ENCODE measurements at places on chromosomes 6 and 20.

DNA sequence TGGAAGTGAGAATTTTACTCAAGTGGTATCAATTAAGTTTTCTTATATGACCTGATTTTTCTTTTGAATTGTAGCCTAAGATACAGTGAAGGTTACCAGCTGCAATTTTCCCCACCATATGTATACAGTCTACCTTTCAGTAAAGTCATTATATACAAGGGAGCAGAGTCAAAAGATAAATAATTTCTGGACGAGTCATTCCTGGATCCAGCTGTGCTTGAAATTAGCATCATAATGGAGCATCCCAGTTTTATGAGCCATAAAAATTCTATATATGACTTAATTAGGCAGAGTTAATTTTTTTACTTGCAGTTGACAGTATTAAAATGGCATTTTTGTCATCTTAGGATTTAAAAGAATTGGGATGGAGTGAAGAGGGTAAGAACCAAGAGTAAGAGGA, 1008.4 kb downstream of the PHF3 start:
- DNase-seq = no peak

- no peak for DNase-seq
Measured at GRCh38 chr6:158043008-158043407, 61.3 kb downstream of the SYNJ2 start.

- DNase-seq = no peak
Measured at GRCh38 chr6:43941174-43941573, 171.2 kb downstream of the VEGFA start.

GRCh38 chr6:116266803-116267202, 12.9 kb downstream of the TSPYL1 start:
- DNase-seq = no peak

DNA sequence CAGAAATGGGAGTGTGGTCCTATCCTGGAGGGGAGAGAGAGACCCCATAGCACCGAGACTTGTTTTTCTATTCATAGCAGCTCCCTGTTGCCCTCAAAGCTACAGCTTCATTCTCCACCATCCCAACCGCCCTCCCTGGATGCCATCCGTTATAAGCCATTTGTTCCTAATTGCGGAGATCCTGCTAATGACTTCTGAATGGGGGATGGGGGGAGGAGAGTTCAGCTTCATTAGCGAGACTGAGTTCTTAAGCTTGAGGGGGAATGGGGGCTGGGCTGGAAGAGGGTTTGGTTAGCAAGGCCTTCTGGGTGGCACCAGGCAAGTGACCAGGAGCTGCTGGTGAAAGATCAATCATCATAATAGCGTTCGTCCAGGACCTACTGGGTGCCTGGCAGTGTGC, 27.1 kb downstream of the FOXP4 start:
- DNase-seq = no peak

DNA sequence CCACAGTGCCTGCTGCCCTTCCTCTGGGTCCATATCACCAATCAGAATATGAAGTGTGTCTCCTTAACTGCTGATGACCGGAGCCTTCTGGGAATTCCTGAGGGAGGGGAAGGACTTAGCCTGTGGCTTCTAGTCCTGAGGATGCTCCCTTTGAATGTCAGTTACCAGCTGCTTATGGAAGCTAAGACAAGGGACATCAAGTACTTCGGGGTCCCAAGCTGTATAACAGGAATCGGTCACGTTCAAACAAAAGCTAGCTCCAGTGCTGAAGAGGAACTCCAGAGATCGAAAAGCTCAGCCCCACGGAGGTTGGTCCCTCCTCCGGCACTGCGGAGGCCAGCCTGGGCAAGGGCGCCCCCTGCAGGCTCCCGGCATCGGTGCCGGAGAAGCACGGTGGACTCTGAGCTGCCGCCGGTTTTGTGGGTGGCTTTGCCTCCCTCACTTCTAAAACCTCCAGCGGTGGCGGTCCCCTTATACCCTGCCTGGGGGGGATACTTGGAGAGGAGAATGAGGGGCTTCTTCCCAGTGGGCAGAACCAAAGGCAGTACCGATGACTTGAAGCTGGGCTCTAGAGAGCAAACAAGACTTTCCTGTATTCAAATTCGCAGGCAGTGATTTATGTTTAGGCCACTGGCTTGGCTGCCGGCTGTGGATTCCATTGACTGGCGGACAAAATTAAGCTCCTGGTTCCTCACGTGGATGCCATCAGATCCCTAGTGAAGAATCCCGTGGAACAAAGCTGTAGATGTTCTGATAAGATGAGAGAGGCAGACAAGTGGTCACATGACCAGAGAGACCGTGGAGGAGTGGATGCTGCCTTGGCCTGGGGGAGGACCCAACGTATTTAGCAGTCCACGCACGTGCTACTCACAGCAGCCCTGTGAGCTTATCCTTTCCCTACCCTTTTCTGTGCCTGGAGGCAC, 16.2 kb upstream of the UBR2 start:
- peak; percentile 56 for DNase-seq

- no peak for DNase-seq
Measured at GRCh38 chr6:85865420-85866369, 223.0 kb upstream of the SYNCRIP start.

GRCh38 chr6:139474145-139475108, 100.0 kb upstream of the CITED2 start:
- DNase-seq = peak; percentile 86

DNA sequence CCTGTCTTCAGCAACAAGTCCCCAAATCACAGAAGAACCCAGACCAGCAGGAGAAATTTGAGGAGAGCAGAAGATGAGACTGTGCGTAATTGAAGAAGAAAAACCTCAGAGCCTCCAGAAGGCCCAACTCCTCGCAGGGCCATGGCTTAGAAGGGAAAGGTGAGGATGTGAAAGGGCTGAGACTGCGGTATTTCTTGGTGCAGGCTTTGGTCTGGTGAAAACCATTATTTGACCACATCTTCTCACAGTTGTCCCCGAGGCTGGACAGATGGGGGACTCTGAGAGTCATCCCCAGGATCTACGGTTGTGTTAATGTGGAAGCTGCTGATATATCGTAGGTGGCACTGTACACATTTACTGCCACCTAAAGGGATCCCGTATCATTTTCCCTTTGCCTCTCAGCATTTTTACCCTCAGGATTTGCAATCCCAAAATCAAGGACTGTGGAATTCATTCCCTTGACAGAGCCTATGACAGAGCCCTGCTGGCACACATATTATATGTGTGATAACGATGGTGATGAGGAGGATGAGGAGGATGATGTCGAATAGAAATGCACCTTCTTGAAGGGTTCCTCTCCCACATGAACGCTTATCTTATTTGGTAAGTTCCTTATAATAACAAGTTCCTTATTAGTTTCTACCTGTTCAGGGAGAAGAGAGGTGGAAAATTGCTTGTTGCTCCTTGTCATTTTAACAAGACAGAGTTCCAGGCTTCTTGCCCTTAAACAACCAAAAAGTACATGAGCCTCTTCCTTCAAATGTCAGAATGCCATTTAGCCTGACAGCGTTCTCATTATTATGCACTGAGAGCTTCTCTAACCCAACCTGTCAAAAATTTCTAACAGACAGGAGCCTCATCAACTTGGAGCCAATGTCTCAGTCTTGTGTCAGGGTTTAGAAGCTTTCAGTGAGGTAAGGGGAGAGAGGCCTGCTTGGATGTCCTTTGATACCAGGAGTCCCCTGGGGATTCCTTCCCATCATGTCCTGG, 135.8 kb downstream of the PXDC1 start:
- DNase-seq = no peak

- no peak for DNase-seq
Measured at GRCh38 chr20:2801286-2801728, 880 bp upstream of the CPXM1 start.

GRCh38 chr20:25254986-25255680, 7.2 kb downstream of the PYGB start:
- no peak for DNase-seq

Measured in NCI-H1694 treated with DMSO at 0.1 percent for 48 hours (cell line).